ENCODE measurements at places on chromosomes 12 and 14.
A peak's percentile ranks its signal among the peaks of the same experiment; 100 is the strongest.

- no peak for DNase-seq
Observed at GRCh38 chr14:106442857-106443256, 916.5 kb downstream of the TMEM121 start.

DNA sequence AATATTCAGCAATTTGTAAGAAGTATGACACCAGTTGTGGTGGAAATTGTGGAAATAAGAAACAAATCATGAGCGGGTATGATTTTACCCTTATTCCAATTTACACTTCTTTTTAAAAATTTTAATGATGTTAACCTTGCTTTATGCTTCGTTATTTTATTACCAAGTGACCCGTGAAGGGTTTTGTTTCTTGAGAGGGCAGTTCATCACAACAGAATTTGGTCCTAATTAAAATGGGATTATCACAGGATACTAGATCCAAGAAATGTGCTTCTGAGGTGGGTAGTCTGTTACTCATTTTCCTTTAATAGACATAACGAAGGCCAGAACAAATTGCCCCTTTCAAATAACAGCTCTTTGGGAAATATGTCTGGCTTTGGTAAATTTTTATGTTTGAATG is 25.5 kb upstream of the RASSF8 start:
- DNase-seq: no peak

DNA sequence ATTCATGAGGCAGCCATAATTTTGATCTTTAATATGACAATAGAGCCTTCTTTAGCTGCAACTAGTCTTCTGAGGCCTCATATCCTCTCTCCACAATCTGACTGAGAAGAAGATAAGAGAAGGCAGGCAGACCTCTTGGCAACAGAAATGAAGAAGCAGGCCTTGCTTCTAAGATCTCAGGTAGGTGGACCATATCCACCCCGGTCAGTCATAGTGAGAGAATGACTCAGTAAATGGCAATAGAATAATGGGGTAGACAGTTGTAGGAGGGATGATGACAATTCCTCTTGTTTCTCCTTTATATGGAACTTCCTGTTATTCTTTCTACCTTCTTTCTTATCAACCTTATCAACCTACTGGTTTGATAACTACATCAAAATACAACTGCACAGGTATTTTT is 246.7 kb upstream of the G2E3 start:
- DNase-seq: no peak

DNA sequence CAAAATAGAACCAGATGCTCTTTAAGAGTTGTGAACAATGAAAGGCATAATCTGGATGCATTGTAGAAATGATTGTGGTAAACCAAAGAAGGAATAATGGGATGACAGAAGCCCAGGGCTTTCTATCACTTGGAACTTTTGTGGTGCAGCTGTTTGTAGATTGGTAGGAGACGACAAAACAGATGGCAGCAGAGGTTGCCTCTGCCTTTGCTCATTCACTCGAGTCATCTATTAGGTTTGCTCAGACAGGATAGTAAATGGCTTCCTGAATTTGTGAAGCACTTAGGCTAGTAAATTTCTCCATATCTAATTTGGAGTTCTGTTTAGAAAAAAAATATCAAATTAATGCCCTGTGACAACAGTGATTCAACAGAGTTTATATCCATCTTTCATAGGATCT is 78.4 kb downstream of the FGD4 start:
- DNase-seq: no peak

GRCh38 chr14:29716150-29716549 is 211.5 kb downstream of the PRKD1 start:
- DNase-seq: no peak

DNA sequence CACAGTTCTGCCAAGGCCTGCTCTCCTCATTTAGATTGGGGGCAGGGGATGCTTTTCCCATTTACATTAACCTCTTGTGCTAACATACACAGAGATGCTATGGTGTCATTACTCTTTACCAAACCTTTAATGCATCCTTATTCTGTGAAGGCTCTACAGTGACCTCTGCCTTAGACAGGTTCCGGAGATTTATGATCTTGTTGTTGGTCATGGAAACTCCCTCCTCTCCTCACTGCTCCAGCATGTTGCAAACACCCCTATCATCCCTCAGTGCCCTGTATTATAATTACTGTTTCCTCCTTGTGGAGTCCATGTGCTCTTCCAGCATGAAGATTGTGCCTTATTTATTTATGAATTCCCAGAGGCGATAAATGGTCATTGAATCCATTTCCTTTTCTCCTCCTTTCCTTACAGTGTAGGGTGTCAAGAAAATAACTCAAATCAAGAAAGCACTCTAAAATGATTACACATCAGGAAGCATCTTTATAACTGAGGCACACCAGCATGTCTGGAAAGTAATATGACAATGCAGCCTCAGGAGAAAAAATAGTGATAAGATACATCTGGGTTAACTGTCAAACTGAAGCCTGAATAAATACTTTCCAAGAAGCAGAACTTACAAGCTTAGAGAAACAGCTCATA is 37.8 kb downstream of the RTN1 start:
- no peak for DNase-seq

DNA sequence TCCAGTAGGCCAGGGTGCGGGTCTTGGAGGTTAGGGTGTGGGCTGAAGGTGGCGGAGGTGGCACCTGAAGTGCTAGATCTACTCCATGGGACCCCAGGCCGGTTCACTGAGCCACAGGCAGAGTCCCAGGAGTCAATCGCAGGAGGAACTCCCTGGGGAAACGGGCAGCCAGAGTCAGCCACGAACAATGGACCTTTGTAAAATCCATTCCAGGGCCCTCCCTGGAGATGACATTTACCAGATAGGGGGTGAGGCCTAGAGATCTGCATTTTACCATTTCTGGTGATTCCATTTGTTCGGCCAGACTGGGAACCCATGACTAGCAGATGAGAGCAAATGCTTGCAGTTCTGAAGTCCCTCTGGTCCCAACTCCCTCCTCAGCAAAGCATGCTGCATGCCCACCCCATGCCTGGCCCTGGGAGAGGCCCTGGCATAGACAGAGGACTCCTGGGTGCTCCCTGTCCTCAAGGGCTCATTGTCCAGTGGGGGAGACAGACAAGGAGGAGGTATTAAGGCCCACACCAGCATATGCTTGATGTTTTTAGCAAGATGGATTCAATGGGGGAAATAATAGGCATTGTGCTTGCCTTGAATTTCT is 115.5 kb downstream of the EML1 start:
- no peak for DNase-seq

DNA sequence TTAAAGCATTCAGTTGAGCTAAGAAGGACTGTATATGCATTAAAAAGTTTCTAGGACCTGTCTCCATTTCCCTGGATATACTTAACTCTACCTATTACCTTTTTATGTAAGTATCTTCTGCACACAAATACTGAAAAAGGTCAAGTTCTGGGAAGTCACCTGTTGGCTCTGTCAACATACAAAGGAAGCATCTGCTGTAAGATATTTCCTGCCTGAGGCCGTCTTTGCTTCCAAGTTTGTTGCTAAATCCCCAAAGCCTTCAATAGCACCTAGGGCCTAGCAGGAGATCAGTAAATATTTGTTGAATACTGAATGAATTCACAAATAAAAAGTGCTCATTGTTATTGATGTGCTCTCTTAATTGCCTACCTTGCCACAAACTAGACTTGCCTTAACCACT is 188.4 kb downstream of the DUSP6 start:
- DNase-seq: no peak

DNA sequence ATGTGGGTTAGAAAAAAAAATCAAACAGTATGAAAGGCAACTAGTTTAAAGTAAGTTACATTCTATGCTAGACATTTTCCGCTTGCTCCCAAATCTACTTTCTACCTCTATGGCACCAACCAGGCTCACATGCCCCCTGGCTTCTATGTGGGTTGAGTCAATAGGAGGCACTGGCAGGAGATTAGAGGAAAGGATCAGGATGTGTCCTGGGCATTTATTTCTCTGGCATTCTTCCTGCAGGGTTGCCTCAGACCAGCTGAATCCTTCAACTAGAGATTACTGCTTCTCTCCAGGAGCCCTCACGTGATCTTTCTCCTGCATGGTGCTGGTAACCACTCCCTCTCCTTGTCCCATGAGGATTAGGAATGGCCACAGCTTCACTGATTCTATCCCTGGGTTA is 14.9 kb upstream of the CCDC60 start:
- DNase-seq: no peak

DNA sequence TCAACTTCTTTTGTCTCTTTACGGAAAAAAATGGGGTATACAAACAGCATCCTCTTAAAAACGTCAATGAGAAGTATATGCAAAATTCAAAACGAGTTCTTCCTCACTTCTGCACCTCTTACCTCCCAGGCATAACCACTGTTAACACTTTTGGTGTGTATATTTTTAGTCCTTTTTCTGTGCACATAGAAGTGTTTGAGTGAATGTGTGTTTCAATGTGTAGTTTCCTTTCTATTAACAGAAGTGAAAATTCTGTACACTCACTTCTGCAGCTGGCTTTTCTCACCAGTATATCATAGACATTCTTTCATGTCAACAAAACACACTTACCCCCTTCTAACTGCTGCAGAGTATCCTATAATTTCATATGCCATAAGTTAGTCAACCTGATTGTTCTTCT is 5.4 kb downstream of the UBR7 start:
- no peak for DNase-seq

GRCh38 chr14:104393199-104393897 is 186.2 kb upstream of the C14orf180 start:
- peak; percentile 79 for DNase-seq

DNA sequence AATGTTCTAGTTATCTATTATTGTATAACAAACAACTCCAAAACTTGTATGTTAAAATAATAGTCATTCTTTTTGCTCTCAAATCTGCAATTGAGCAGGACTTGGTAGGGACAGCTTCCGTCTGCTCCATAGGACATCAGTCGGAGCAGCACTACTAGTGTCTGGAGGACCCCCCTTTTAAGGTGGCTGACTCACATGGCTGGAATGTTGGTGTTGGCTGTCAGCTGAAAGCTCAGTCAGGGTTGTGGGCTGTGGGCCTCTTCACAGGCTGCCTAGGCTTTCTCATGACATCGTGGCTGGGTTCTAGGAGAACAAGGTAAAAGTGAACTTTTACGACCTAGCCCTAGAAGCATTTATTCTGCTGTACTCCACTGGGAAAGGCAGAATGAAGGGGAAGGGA is 160.6 kb downstream of the ANO4 start:
- DNase-seq: no peak

GRCh38 chr12:75982979-75983660 is 48.5 kb downstream of the PHLDA1 start:
- DNase-seq: no peak

GRCh38 chr14:104396682-104397470 is 182.7 kb upstream of the C14orf180 start:
- no peak for DNase-seq

Data from Right ventricle myocardium inferior (tissue), 1 donor.